NCI-H1436 (cell line): ENCODE measurements at places on chromosomes 6 and 20.

- DNase-seq, result no peak
Observed at GRCh38 chr6:104855507-104855906, 4.2 kb downstream of the HACE1 start.

DNA sequence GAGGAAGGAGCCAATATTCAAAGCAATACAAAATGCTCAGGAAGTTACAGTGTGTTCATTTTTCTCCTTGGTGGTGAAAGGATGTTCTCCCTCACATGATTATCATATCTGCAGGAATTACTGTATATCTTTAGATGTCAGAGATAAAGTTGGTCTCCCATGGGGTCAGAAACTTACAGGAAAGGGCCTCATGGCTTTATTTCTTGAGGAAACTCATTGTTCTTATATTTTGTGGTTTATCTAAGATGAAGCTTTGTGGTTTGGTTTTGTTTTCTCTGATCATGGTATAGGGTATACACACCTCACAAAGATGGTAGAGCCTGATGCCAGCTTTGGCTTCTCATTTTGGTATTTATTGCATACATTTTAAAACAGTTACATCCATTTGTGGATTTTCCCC, 100.5 kb upstream of the STXBP5 start:
- no peak for DNase-seq

- DNase-seq, result no peak
Observed at GRCh38 chr6:106785298-106785697, 155.9 kb downstream of the QRSL1 start.

GRCh38 chr6:4610256-4610655, 165.9 kb upstream of the CDYL start:
- DNase-seq, result no peak

DNA sequence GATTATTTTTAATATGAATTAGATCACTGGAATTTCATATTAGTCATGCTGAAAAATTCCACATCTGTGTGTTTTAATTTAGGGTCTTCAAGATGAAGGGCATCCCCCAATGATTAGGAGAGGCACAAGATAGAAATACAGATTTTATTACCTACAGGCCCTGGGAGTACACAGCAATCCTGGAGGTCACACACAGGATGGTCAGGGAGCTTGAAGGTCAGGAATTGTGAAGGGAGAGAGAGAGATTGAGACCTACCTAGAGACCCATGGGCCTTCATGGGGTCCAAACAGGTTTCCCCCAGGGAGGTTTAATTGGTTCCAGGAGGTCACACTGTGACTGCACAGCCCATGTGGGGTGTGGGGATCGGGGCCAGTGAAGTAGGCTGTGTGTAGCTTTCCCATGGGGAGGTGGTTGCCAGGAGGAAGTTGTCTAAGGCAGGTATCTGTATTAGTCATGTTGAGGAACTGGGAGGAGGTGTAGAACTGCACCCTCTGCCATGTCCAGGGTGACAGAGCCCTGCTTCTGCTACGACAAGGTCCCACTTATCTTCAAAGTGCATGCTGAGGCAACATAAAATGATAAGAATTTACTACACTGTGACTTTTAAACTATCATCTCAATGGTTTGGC, 18.3 kb downstream of the SNX9 start:
- DNase-seq, result no peak

DNA sequence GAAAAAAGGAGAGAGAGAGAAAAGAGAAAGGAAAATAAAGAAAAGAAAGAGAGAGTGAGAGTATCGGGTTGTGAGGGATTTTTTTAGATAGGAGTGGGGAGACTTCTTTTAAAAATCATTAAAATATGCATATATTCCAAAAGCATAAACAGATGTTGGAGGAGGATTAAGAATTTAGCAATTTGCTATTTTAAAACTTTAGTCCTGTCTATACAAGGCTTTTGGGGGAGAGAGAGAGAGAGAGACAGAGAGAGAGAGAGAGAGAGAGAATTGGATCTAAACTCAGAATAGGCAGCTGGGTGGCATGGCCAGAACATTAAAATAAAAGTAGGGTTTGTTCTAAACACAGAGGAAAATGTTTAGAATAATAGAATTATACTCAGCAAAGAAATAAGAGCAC, 72.1 kb downstream of the SOD2 start:
- no peak for DNase-seq

DNA sequence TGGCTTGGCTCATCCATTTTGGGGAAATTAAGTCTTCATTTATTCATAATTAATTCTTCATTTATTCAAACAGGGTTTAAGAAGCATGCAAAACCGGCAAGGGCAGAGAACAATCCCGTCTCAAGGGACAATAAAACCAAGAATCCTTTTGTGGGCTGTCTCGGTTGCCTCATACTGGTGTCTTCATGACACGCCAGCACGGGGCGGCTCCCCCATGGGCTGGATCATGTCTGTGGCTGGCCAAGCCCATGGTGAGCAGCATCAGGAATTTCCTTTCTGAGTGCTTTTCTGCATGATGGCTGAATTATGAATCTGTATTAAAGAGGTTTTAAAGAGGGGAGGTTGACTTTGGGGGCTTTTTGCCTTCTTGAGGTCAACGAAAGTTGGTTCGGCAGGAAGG, 38.3 kb upstream of the DUSP22 start:
- DNase-seq, result no peak

- no peak for DNase-seq
Observed at GRCh38 chr6:107784669-107785068, 39.4 kb downstream of the SCML4 start.

DNA sequence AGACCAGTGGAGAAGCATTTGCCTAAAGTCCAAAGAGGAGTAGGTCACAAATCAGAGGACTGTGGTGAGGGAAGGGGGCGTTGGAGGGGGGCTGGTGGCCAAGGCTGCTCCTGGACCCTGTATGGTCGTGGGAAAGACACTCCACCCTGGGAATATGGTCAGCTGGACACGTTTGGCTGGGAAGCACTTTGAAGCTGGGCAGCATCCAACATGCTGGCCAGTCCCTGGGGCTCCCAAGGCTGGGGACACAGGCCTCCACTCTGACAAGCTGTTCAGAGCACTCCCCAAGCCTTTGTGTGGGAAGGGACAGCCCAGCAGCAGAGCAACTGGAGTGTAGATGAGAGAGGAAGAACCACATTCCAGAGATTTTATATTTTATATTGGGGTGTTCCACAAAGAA, 203.2 kb downstream of the ANKRD60 start:
- no peak for DNase-seq

GRCh38 chr6:108117427-108118358, 43.2 kb upstream of the OSTM1 start:
- DNase-seq, result no peak

- no peak for DNase-seq
Observed at GRCh38 chr6:3269281-3269975, 10.7 kb downstream of the PSMG4 start.

GRCh38 chr6:163814494-163815364, 400.2 kb downstream of the QKI start:
- DNase-seq, result no peak

DNA sequence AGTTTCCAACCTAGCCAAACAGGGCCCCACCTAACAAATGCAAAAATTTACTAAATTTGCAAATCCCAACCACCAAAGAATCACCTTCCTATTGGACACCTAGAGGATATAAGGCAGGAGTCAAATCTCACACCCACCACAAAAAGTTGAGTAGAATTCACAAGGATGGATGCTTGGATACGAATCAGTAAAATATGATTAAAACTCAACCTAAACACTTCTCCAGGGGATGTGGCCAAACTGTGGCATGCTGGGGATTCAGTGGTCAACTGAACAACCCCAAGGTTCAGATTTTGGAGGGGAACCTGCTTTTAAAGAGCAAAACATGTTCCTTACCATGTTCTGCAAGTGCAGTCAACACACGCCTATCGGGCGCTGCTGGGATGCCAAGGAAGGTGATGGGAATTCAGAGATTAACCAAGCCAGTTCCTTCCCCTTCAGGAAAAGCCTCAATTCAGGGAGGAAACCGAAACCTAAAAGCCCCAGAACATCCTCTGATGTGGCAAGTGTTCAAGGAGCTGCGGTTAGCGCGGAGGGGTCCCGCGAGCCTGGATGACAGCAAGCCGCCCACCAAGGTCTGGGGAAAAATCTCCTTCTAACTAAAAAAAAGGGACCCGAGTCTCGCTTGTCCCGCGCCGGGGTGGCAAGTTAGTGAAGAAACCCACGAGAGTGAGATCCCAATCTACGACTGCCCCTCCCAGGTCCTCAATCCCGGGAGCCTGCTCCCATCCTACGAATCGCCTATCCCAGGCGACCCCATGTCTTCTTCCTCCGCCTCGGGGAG, 902 bp downstream of the SAMHD1 start:
- no peak for DNase-seq

- DNase-seq, result no peak
Observed at GRCh38 chr6:102149191-102149590, 755.7 kb downstream of the GRIK2 start.

GRCh38 chr6:118791499-118791898, 102.5 kb upstream of the ASF1A start:
- DNase-seq, result no peak

GRCh38 chr6:36219081-36219480, 22.5 kb downstream of the BRPF3 start:
- no peak for DNase-seq

GRCh38 chr6:154361476-154361875, 4.9 kb upstream of the IPCEF1 start:
- DNase-seq, result no peak

DNA sequence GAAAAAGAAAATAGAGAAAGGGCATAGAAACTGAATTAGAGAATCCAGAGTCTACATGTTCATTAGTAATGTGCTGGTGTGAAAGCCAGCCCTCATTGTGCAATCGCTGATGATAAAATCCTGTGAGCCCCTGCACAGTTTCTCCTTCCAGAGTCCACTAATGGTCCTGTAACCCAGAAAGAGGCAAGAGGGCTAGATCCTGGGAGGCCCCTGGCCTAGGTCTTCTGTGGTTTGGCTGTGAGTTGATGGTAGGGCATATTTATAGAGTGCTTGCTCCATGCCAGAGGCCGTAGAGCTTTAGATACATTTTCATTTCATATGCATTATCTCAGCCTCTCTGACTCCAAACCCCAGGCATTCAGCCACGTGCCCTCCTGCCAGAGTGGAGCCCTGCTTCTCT, 94.9 kb upstream of the MTHFD1L start:
- DNase-seq, result no peak

GRCh38 chr6:17962436-17963031, 24.9 kb downstream of the KIF13A start:
- no peak for DNase-seq

GRCh38 chr6:168208402-168208801, 111.2 kb downstream of the DACT2 start:
- no peak for DNase-seq

- DNase-seq, result no peak
Observed at GRCh38 chr20:50389438-50389807, 120.8 kb upstream of the PTPN1 start.

DNA sequence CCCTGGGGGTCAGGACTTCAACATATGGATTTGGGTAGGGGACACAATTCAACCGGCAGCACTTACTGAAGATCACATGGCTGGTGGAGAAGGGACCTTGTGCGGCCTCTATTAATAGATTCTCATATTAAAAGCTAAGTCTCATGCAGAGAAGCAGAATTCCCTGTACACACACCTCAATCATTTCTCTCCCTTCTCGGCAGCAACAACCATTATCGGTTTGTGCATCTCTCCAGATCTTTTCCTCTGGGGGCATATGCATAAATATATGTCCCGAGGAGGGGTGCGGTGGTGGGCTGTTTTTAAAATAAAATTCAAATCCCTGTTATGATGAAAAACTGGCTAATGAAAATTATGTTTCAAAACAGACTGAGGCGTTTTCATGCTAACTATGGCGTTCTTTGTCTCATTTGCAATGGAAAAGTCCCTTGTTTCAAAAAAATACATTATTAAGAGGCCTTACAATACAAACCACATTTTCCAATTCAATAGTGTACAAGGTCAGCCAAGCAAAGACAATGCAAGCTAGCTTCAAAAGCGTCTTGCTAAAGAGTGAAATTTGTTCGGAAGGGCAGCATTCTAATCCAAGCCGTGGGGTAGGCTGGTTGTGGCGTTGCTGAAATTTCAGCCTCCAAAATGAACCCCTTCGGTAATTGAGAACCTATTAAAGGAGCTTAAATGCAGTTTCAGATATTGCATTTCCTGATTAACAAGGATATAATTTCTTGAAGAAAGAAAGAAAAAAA, 17.3 kb downstream of the APCDD1L start:
- no peak for DNase-seq

GRCh38 chr6:150478656-150479545, 110.1 kb downstream of the IYD start:
- no peak for DNase-seq

DNA sequence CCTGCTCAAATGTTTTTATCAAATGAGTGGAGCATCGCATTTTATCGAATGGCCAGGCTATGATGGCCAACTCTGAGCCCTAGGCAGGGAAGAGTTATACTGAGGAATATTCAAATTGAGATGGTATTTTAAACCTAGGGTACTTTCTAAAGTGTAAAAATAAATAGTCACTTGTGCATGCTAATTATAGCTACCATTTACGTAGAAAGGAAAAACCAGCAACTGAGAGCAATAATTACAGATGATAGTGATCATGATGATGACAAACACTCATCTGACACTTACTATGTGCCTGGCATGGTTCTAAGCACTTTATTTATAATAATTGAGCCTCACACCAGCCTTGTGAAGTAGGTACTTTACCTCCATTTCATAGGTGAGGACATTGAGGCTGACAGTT, 455.7 kb downstream of the CD83 start:
- peak; percentile 43 for DNase-seq

DNA sequence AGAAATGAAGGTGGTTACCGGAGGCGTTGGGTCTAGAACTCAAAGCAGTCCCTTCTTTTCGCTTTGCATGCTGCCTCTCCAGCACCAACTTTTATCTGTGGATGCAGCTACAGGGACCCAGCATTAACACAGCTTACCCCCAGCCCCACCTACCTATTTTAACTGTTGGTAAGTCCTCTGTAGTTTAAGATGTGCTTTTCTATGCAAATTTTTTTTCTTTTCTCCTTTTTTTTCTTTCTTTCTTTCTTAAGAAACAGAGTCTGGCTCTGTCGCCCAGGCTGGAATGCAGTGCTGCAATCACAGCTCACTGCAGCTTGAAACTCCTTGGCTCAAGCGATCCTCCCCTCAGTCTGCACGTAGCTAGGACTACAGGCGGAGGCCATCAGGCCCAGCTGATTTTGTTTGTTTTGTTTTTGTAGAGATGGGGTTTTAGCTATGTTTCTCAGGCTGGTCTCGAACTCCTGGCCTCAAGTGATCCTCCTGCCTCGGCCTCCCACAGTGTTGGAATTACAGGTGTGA, 6.5 kb upstream of the USP45 start:
- no peak for DNase-seq

DNA sequence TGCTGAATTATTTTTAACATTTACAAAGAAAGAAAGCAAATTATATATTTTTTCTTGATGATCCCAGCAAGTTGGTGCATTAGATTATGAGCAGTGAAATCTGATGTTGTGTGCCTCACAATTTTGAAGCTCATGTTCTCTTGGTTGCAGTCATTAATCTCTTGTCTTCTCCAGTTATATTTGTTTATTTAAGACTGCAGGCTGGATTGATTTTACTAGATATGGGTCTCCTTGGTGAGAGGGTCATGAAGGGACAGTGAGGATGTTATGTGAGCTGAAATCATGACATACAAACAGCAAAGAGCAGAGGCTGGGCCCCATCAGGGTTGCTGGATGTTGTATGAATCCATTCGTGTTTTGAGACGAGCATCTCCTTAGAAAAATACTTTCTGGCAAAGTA, 64.2 kb upstream of the AKIRIN2 start:
- no peak for DNase-seq
